Cortex of kidney (tissue), 1 donor: ENCODE measurements at places on chromosomes 12 and 14.

DNA sequence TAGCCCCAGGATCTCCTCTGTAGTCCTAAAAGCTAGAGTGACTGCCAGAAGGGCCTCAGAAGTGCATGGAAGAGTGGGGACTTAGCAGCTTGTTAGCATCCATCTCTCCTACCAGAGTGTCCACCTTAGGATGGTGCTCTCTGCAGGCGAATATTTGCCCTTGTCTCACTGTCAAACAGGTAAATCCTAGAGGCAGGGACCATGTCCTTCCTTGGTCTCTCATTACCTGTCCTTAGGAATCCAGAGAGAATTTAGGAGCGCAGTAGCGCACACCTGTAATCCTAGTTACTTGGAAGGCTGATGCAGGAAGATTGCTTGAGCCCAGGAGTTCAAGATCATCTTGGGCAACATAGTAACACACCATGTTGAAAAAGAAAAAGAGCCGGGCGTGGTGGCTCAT lies 21.4 kb downstream of the AGAP2 start:
- no peak for DNase-seq

DNA sequence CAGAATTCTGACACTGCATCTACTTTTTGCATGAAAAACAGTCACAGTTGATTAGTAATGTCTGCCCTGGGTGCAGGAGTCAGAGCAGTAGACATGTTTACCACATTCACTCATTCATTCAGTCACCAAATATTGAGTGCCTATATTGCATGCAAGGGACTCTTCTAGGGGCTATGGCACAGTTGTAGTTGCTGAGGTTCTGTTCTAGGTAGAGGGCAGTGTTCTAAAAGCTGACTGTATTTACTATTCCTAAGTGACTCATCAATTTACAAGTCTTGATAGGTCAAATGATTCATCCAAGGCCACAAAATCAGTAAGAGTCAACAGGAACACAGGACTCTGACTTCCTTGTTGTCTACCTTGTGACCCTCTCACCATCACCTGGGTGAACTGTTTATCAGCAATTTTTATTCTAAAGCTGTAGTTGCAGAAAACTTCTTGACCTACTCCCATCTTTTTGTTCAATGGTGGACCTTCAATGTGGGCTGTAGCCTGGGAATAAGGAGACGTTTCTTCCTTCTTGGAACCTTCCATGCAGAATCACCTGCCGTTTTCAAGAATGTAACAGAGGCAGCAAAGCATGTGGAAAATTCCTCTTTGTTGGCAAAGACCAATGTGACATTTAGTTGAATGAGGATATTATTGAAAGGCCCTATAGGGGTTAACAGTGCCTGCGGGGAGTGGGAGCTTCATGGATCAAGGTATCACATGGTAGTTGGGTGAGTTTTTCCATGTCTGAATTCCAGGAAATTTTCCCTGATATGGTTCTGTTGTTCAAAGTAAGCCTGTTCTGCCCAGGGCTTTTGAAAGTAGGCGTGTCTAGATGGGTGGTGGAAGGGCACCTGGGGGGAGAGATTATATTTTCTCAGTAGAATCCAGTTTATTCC lies 223.2 kb downstream of the KTN1 start:
- DNase-seq, result no peak

DNA sequence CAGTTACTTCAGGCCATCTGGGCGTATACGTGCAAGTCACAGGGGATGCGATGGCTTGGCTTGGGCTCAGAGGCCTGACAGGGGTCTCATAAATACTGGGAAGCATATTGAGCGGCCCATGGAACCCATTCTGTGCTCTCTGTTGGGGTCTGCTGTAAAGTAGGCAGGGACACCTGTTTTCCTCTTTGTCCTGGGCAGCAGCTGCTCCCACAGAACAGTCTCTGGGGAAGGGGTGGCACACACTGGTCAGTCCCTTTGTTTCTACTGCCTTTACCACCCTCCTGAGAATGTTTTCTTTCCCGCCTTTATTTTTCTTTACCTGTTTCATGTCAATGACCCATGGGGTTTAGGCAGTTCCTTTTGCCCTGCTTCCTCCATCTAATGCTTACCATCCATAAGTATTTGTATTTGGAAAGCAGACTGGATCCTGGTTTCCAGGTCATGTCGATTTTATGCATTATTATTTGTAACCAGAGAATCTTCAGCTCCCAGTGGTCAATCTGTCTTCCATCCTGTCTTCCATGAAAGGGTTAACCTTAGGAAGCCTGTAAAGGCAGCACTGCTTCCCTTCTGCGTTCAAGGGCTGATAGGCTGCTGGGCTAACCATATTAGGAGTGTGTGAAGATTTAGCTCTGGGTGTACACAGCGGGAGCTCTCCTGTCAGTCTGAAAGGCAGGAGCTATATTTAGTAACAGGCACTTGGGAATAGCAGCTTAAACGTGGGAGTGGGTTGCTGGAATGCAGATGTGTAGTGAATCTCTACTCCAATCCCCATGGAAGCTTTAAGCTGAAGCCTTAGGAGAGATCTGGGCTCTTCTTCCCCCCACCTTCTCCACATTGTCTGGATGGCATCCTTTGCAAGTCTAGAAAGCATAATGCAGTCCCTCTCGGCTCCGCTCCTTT lies 124.0 kb downstream of the DYRK2 start:
- DNase-seq, result no peak

DNA sequence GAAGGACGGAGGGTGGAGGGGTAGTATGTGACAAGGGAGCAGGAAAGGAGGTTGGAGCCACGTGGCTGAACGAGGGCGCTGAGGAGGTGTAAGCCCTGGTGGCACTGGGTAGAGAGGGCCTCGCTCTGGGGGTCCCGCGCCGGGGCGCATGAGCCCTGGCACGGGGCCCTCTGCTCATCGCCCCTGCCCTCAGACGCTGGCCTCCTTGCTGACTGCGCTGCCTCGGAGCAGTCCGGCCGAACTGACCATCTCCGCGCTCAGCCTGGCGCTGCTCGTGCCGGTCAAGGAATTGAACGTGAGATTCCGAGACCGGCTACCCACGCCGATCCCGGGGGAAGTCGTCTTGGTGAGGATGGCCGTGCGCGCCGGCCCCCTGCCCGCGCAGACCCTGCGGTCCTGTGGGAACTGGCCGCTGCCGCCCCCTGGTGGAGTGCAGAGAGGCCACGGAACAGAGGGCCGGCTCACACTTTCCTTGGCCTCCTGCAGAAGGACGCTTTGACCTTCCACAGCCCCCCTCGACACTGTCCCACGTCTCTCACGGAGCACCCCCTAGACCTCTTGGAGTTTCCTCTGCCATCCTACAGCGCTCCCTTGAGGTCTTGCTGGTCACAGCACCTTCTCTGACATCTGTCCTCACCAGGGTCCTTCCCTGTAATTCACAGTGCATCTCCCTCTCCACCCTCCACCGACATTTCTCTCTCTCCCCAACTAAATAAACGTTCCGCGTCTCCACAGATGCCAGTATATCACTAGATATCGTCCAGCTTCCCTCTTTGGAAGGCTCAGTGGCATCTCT lies 10.5 kb downstream of the ARHGEF25 start:
- no peak for DNase-seq

DNA sequence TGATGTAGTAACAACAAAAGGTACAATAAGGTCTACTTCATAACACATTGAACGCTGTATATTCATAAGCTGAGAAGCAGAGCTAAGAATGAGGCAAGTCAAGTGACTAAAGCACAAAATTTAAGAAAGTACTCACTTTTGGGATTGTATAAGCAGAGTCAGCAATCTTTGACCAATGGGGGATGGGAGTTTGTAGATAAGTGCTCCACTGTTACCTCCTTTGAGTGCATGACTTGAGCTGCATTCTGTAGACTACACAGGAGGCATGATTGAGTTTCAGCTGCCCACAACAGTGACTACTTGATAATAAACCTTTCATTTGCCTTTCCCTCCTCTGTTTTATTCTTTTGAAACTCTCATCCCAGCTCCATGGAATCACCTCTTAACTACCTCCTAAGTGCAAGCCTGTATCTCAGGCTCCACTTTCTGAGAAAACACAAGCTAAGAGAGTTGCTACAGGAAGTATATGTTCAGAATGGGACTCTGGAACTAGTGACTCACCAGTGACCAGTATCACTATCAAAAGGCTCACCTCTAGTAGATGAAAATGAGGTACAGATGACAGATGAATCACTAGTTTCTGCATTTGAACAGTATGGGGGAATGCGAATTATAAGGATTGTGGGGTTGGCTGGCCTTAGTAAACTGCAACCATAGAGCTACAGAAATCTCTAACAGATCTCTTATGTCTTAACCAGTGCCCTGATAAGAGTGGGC lies 49.2 kb downstream of the SLC35F4 start:
- DNase-seq, result no peak

GRCh38 chr12:104600036-104600712 lies 143.4 kb downstream of the CHST11 start:
- DNase-seq, result no peak
